HuH-7 (cell line): ENCODE measurements at places on chromosomes 16 and 17.

- no peak for DNase-seq
These were observed 260.2 kb upstream of the N4BP1 start for GRCh38 chr16:48870141-48870540.

GRCh38 chr17:11130367-11130766 is 110.6 kb upstream of the SHISA6 start:
- DNase-seq, result no peak

DNA sequence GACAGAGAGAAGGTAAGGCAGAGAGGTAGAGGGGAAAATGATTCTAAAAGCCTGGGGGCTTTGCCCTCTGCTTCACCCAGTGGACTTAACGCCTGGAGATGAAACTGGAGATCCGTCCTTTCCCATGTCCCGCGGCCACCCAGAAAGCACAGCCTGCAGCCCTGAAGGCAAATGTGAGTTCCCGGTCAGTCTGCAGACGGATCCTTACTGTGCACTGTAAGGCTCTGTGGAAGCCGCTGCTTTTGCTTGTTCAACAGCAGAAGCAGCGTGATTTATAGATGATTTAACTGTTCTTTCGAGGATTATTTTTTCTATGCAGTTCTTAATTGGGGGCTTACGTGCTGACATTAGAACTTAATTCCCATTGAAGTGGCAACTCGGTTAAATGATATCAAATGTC is 290.4 kb downstream of the FOXL1 start:
- no peak for DNase-seq

- DNase-seq, result no peak
These were observed 9.9 kb downstream of the SLC5A10 start for GRCh38 chr17:18961634-18962493.

- peak; percentile 59 for DNase-seq
These were observed 1.2 kb downstream of the NFATC3 start for GRCh38 chr16:68086336-68086841.

GRCh38 chr17:78925662-78926555 is 722 bp upstream of the TIMP2 start:
- DNase-seq, result peak; percentile 60

DNA sequence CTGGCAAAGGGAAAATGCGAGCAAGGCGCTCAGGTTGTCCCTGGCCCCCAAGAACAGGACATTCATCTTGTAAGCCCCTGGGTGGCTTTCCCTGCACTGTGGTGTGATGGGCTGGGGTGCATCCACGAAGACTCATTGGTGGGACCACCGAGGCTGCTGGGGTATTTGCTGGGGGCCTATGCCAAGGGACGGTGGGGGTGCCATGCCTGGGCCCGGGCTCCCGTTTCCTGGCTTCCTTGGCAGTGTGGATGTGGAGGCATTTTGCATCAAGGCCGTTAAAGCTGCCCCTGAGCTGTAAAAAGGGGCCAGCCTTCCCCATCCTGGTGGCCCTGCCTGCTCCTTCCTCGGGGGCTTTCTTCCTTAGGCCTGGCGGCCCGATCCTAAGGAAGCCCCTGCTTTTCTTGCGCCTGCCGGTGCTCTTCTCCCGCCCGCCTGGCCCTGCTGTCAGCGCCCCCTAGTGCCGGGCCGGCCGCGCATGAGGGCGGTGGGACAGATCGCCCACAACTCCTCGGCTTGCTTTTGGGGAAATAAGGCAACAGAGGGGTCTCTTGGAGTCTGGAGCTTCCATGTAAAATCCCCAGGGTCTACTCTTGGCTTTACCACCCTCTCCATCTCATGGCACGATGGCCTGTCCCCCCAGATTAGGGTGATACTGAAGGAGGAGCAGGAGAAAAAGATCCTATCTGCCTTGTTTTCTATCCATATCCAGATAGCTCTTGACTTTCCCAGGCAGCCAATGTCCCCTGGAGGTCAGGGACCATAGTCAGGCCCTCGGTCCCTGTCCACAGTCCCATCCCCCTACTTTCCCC is 9.8 kb upstream of the TBX2 start:
- peak; percentile 82 for DNase-seq

DNA sequence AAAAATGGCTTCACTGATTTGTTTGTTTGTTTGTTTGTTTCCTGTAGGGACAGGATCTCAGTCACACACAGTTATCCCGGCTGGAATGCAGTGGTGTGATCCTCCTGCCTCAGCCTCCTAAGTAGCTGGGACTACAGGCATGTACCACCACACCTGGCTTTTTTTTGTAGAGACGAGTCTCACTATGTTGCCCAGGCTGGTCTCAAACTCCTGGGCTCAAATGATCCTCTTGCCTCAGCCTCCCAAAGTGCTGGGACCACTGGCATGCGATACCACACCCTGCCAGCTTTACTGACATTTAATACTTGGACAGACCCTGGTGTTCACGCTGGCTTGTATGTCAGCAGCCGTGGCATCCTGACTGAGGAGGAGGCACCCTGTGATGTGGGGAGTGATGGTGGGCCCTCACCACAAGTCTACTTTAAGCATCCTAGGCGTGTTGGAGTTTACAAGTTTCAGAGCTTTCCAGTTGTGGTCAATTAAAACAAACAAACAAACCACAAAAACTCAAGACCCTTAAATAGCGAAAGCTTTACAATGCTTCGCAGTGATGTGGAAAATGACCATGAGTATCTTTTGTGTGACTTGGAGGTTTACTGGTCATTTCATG is 5.1 kb downstream of the ABCA3 start:
- DNase-seq, result no peak

DNA sequence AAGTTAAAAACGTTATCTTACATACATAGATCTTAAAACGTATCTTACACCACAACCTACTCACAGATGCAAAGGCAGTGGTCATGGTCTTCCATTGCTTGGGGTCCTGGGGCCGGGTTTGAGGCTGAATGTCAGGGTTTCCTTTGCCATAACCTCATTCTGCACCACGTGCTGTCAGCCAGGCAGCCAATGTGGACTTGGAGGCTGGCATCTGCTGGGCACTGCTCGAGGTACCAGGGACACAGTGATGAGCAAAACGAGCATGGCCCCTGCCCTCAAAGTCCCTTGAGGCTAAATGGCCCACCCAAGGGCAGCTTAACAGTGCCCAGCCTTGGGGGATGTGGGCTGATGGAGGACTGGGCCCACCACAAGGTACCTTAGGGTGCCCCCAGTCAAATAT is 35.8 kb upstream of the RGS9 start:
- no peak for DNase-seq

GRCh38 chr16:51111759-51112158 is 39.3 kb downstream of the SALL1 start:
- no peak for DNase-seq

GRCh38 chr16:19410435-19411171 is 7.1 kb upstream of the TMC5 start:
- DNase-seq, result peak; percentile 33

DNA sequence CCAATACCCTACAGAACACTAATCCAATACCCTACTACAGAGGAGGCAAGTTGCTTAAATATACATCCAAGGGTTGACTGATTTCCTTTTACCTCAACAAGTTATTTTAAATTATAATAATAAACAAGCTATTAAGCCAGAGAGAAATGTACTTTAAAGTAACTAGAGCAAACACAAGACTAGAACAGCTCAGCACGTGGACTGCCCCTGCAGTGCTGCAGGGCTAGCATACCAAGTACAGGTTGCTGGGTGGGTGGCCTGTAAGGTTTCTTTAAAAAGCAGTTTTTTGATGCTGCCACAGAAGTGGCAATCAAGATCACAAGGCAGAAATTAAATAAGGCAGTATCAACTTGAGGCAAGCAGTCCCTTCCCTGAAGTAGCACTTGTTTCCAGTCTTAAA is 63.5 kb downstream of the PARN start:
- no peak for DNase-seq

- DNase-seq, result no peak
These were observed 2.2 kb downstream of the HSD17B2 start for GRCh38 chr16:82037251-82037650.

- no peak for DNase-seq
These were observed 6.3 kb upstream of the SLC38A8 start for GRCh38 chr16:84048871-84049270.

- no peak for DNase-seq
These were observed 15.0 kb downstream of the CA10 start for GRCh38 chr17:52143542-52143941.

GRCh38 chr16:80150978-80151721 is 389.6 kb upstream of the DYNLRB2 start:
- no peak for DNase-seq

DNA sequence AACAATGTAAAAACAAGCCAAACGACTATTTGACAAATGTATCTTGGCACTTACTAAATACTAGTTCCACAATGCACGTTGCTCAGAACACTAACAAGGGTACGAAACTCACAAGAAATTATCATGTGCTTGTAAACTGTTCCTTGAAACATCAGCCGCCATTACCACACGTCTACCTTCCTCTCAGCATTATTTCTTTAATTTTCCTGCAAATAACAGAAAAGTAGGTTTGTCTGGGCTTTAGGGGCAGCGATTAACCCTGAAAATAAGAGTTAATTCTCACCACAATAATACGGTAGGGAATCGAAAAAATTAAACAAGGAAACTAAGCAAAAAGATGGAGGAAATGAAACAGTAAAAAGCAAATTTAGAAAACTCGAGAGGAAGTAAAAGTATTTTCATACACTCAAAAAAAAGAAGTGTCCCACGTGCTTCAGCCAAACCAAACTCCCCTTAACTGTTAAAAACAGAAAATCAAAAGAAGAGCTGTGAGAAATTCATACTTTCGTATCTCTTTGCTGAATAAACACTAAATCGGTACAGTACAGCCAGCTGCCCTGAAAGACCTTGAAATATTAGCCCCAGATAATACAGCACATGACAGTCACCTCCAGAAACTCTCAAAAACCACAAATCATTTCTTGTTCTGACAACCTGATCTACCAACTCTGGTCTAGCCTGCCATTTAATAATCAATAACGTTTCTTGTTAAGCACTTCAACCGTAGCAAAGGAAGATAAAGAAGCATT is 1.2 kb downstream of the ARHGAP17 start:
- DNase-seq, result no peak

DNA sequence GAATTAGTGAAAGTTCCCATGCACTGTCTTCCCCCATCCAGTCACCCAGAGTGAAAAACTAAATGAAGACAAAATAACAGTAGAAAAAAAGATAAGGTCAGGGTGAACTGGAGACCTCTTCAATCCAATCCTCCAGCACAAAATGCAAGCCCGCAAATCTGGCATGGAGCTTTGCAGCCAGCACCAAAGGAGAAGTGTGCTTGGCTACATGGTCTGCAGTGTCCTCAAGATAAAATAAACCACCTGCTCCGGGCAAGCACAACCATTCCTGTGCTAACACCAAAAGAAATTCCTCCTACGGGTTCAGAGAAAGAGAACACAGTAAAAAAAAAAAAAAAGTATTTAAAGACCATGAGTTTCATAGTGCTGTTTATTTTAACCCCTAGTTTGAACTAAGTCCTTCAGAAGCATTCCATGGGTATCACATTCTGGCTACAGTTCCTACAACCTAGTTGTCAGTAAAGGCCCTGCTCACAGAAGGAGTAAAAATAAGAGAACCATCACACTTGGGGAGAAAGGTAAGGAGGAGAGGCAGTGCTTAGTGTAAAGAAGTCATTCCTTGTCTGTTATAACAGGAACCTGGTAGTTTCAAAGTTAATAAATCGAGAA is 109.1 kb downstream of the GAS7 start:
- no peak for DNase-seq

DNA sequence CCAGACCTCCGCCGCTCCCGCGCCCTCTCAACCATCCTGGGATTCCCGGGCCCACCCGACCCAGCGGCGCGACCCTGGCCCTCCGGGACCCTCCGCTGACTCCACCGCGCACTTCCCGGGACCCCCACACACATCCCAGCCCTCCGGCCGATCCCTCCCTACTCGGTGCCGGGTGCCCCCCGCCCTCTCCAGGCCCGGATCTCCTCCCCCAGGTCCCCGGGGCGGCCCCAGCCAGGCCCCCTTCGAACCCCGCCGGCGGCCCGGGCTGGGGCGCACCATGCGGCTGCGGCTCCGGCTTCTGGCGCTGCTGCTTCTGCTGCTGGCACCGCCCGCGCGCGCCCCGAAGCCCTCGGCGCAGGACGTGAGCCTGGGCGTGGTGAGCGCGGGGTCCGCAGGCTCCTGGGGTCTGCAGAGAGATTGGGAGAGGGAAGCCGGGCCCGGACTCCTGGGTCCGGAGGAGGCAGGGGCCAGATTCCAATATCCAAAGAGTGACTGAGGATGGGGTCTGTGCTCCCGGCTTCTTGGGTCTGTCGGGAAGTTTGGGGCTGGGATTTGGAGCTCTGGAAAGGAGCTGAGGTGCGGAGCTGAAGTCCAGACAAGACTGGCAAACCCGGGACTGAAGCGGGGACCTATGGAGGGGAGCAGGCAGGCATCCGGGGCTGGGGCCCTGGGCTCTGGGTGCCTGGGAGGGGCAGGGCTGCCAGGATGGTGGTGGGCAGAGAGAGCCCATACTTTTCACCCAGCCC is 453 bp downstream of the MMP25 start:
- DNase-seq, result no peak

DNA sequence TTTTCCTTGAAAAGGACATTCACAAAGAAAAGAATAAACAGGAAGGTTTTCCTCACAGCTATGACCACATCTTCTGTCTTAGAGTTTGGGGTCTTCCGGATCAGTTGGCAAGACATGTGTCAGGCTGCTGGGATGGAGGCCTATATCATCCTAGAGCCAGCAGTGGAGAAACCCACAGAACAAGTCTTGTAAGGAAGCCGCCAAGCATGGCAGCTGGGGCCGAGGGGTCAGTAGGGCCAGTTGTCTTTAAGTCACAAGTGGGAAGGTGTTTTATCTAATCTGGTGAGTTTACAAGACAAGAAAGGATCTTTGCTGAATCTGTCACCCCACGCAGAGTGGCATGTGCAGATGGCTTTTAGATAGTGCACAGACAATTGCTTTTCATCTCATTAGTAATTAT is 25.7 kb downstream of the SCNN1B start:
- no peak for DNase-seq

GRCh38 chr17:63358111-63358839 is 87.8 kb downstream of the CYB561 start:
- DNase-seq, result no peak

DNA sequence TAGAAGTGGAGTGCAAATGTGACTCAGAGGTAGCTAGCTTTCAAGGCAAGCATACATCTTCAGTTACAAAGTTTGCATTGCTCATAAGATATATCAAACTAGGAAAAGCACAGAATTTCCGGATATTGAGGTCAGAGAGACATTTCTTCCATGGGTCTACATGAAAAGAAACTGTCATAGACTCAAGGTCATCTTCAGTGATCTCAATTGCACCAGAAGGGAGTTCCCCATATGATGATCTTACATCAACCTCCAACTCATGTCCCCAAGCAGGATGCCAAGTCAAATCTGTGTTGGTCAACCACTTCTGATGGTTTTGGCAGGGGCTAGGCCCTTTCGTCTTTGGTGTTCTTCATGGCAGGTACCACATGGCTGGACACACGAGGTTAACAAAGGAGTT is 459.9 kb upstream of the MAF start:
- DNase-seq, result no peak

- no peak for DNase-seq
These were observed 266 bp downstream of the FMNL1 start for GRCh38 chr17:45222014-45222288.
